Tongue (tissue), 3 donors: ENCODE measurements at places on chromosomes 3 and 15.
A peak's percentile ranks its signal among the peaks of the same experiment; 100 is the strongest.

DNA sequence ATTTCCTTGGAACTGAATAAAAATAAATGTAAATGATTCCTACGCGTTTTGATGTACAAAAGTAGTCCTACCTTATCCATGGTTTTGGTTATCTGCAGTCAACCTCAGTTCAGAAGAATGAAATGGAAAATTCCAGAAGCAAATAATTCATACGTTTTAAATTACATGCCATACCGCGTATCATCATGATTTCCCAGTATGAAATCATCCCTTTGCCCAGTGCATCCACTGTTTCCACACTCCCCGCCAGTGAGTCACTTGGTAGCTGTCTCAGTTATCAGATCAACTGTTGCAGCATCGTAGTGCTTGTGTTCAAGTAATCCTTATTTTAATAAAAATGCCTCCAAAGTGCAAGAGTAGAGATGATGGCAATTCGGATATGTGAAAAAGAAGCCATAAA, 9.1 kb upstream of the MFSD1 start:
- DNase-seq: no peak

DNA sequence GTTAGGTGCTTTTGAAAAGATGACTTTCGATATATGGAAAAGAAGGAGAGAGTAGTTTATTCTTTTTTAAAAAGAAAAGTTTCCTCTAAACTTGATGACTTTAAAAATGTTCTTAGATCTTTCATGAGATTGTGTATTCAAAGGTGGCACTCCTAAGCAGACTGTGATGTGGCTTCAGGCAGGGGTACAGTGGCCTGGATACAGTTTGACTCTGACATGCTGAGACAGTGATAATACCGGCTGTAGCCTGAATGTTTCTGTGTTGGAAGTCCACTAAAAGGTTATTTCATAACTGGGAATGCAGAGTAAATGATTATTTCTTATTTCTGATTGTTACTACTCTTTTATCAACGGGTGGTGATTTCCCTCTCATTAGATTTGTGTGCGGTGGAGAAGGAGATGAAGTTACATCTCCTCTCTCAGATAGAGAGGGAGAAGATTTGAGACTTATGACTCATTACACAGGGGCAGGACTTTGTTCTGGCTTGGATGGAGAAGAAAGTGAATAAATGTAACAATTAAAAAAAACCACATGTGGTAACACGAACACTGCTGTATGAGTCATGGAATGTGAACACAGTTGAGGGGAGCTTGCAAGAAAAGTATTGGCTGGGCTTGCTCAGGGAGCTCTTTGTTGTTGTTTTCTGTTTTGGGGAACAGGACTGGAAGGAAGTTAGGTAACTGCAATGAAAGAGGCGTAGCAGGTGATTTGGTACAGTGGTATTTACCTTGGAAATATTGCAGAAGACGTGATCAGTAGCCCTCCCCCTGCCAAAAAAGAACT, 21.6 kb downstream of the SPTSSB start:
- DNase-seq: peak; percentile 43

DNA sequence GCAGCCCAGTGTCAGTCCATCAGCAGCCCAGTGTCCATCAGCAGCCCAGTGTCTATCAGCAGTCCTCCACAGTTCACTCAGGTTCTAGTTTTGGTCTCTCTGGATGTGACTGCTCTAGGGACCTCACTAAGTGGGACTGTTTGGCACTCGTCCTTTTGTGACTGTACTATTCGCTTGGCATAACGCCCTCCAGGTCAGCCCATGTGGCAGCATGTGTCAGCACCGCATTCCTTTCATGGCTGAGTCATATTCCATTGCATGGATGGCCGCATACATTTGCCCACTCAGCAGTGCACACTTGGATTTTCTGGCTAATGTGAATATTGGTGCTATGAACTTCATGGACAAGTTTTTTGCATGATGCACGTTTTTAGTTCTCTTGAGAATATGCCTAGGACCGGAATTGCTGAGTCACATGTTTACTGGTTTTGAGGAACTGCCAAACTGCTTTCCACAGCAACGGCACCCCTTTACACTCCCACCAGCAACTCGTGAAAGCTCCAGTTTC, 16.4 kb downstream of the CHST13 start:
- peak; percentile 35 for DNase-seq

DNA sequence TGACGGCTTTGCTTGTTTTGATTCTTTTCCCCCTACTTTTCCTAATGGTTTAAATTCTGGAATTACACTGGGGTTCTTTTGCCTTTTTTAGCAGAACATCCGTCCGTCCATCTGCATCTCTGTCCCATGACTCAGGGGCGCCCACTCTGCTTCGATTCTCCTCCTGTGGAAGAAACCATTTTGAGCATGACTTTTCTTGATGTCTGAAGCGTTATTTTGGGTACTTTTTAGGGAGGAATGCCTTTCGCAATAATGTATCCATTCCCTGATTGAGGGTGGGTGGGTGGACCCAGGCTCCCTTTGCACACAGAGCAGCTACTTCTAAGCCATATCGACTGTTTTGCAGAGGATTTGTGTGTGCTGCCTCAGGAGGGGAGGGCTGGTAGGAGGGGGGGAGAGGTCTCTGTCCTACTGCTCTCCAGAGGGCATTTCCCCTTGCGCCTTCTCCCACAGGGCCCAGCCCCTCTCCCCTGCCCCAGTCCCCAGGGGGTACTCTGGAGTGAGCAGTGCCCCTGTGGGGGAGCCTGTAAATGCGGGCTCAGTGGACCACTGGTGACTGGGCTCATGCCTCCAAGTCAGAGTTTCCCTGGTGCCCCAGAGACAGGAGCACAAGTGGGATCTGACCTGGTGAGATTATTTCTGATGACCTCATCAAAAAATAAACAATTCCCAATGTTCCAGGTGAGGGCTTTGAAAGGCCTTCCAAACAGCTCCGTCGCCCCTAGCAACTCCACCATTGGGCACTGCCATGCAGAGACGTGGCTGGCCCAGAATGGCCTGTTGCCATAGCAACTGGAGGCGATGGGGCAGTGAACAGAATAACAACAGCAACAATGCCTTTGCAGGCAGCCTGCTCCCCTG, 19.5 kb upstream of the BSN start:
- peak; percentile 37 for DNase-seq

GRCh38 chr15:80210611-80211573, 41.1 kb downstream of the CTXND1 start:
- no peak for DNase-seq

DNA sequence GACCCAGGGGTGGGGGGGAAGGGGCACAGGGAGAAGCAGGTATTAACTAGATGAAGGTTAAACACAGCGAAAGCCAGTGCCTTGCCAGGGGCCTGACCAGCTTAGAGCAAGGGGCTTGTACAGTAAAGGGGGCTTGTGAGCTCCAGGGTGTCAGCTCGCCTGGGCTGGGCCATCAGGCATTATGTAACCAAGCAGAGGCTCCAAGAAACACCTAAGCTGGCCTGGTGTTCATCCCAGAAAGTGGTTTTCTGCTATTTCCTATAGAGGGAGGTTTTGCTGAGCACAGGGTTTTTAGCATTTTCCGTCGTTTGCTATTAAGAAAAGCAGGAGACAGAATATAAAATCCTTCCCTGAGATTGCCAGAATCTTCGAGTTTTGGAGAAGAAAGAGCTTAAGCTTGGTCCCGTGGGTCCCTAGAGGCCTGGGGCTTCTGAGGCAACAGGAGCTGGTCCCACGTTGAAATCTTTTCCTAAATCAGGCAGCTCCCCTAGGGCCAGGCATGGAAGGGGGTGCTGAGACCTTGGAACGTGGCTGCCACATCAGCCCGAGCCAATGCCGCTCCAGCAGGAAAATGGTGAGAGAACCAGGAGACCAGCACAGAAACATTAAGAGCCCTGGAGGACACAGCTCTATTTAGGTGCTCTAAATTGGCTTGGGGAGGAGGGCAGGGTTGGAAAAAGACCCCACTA, 71.4 kb downstream of the ISG20 start:
- DNase-seq: no peak

- DNase-seq: no peak
These were observed 267.8 kb upstream of the FRG2C start for GRCh38 chr3:75396316-75396802.
